Stimulated activated CD4-positive, alpha-beta T cell treated with anti-CD3 and anti-CD28 coated beads, Interleukin-4, amount 100 ng/mL, for 24 hours (primary cell): ENCODE measurements at places on chromosomes 3 and 15.

DNA sequence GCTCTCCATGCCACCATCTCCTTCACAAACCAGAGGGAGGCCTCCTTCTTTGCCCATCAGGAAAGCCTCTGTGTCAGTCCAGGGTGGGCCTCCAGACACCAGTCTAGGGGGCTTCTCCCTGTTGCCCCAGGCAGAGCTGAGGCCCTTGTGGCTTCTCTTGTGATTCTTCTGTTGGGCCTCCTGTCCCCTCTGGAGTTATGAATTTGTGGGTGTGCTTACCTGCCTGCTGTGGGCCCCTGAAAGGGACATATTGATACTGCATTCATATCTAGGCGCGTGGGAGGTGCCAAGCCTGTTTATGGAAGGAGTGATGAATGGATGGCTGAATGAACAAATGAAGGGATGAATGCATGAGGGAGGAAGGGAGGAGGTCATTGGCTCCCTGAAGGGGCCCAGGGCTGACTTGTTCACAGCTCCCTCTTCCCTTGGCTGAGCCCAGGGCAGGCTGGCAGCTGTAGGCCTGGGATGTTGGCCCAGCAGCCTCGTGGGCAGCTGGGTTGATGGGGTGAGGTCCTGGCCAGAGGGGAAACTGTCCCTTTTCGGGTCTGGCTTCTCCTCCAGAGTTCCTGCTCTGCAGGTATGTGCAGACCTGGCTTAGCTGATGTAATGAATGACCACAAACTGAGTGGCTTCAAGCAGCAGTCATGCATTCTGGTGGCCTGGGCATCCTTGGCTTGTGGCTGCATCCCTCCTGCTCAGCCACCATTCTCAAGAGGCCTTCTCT, 195.4 kb downstream of the GOLGA6L6 start:
- no peak for DNase-seq

GRCh38 chr3:78912687-78913086, 855.1 kb downstream of the ROBO1 start:
- no peak for DNase-seq

- DNase-seq = no peak
These were observed 266.5 kb upstream of the CADM2 start for GRCh38 chr3:84692261-84692660.

- no peak for DNase-seq
These were observed 1.4 kb upstream of the GRM2 start for GRCh38 chr3:51705276-51706020.

DNA sequence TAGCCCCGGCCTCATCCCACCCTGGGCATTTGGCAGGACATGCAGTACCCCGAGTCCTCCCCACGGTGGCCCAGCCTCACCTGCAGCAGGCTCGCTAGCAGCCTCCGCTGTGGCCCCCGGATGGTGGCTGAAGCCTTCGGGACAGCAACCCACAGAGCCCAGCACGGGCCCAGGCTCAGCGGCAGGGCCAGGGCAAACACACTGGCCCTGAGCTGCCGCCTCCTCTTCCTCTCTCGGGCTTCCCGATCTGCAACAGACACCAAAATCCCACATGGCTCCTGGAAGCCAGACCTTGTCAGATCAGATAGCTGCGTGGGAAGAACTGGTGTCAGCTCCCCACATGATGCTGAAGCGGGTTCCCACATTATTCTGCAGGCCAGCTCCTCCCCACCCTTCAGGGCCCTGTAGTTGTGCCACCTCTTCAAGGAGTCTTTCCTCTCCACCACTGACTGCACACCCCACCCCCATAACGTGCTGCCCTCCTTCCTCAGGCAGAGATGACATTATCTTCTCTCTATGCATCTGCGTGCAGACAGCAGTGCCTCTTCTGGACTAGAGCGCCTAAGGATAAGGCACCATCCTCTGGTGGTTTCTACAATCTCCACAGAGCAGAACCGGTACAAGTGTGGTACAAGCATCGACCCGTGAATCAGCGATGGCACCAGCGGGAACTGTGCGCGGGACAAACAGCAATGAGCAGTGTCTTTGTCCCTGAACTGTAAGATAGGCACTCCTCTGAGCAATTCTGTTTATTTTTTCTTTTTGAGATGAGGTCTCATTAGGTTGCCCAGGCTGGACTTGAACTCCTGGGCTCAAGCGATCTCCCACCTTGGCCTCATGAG, 9.5 kb downstream of the TMEM44 start:
- DNase-seq = no peak

DNA sequence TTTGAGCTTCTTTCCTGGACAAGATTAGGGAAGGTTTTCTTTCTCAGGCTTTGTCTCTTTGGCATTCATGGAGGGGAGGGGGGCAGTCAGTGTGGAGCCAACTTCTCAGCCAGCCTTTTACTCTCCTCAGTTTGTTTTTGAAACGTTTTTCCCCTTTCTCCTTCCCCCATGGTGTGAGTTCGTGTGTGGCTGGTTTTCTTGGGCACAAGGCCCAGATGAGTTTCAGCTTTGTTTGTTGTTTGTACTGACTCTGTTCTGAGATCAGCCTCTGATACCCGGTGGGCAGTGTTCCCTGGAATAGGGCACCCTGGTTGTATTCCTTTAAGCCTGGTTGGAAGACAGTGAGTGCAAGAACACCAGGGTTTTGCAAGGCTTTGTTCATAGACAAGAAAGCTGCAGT, 168.2 kb upstream of the RARB start:
- DNase-seq = no peak

GRCh38 chr15:26197719-26198118, 334.6 kb upstream of the ATP10A start:
- DNase-seq = no peak

GRCh38 chr3:195150181-195151118, 120.5 kb downstream of the XXYLT1 start:
- peak; percentile 6 for DNase-seq

- no peak for DNase-seq
These were observed 141.7 kb downstream of the WDR76 start for GRCh38 chr15:43968551-43968950.

DNA sequence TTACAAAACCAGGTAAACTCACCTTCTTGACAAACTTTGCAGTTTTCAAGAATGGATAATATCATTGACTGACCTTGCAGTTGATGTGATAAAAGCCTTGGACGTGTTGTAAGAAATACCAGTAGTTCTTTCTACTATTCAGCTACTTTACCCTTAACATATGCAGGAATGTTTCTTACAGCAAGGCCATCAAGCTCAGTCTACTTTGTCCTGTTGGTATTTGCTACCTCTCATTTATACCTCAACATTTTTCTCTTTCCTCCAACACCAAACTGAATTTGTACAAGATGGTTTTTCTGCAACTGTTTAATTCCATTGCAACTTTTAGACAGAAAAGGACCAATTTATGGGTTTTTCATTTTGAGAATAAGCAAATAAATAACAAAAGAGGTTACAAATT, 147.4 kb upstream of the BCHE start:
- DNase-seq = no peak

GRCh38 chr15:86735247-86736040, 655.8 kb downstream of the AGBL1 start:
- DNase-seq = no peak

GRCh38 chr15:77702211-77702957, 69.7 kb upstream of the LINGO1 start:
- no peak for DNase-seq

DNA sequence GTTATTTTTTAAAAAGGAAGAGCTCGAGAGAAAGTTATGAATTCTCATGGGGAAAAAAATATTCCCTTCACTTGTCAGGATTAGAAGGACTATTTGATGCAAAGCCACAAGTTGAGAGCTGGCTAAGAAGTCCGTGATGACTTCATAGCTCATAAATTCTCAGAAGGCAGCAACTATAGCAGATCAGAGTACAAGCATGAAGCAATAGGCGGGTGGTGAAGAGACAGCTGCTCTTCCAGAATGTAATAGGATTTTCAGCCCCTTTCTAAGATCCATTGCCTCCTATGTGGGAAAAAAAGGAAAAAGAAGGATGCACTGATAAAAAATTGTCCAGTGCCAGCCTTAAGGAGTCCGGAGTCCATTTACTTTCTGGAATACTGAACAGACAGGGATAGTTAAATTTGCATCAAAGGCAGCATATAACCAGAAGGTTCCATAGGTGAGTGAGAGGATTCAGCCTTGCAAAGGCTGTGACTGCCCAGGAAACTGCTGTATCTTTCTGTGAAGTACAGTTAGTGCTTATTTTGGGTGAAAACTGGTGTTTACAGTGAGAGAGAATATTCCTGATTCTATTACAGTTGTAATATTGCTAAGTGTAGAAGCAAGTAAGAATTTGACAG, 929.5 kb upstream of the ALCAM start:
- DNase-seq = no peak

- no peak for DNase-seq
These were observed 33.6 kb downstream of the HEG1 start for GRCh38 chr3:125022206-125022605.

- DNase-seq = peak; percentile 19
These were observed 67.1 kb downstream of the ATP8B4 start for GRCh38 chr15:50051811-50052419.

DNA sequence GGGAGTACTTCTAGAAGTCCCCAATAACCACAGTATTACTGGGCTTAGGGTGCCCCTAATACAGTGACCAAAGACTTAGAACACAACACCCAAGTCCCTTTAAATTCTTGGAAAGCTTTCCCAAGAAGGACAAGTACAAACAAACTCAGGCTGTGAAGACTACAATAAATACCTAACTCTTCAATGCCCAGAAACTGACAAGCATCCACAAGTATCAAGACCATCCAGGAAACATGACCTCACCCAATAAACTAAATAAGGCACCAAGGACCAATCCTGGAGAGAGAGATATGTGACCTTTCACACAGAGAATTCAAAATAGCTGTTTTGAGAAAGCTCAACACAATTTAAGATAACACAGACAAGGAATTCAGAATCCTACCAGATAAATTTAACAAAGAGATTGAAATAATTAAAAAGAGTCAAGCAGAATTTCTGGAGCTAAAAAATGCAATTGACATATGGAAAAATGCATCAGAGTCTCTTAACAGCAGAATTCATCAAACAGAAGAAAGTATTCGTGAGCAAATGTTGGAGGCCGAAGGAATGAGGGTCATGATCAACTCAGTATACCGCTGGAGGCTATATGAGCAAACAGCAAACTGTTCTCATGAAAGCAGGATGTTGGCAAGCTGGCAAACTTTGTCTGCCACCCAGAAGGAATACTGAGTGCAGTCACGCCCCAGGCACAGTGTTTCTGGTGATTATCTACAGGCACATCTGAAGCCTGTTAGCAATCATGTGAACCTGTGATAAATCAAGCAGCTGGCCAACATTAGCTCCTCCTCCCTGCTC, 87.0 kb upstream of the NECTIN3 start:
- no peak for DNase-seq

DNA sequence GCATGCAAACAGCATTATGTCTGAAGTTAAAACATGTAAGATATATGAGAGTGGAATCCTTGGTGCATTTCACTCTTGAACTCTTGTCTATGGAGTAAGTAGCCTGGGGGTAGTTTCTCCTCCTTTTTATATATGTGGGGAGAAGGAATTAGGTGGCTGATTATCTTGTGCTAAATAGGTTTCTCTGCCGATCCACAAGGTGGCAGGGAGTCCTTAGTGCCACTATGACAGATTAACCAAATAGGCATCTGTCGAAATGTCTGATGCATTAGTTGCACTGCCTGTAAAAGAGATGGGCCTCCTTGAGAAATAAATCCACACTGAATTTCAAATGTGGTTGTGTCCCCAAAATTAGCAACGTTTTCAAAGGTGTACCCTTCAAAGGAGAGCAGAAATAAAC, 170.1 kb downstream of the CNTN4 start:
- DNase-seq = no peak

GRCh38 chr15:49315391-49315823, 107.6 kb upstream of the FGF7 start:
- no peak for DNase-seq

GRCh38 chr3:139005356-139005993, 593 bp downstream of the PRR23A start:
- DNase-seq = no peak

- no peak for DNase-seq
These were observed 21.8 kb upstream of the BCHE start for GRCh38 chr3:165859061-165859460.

DNA sequence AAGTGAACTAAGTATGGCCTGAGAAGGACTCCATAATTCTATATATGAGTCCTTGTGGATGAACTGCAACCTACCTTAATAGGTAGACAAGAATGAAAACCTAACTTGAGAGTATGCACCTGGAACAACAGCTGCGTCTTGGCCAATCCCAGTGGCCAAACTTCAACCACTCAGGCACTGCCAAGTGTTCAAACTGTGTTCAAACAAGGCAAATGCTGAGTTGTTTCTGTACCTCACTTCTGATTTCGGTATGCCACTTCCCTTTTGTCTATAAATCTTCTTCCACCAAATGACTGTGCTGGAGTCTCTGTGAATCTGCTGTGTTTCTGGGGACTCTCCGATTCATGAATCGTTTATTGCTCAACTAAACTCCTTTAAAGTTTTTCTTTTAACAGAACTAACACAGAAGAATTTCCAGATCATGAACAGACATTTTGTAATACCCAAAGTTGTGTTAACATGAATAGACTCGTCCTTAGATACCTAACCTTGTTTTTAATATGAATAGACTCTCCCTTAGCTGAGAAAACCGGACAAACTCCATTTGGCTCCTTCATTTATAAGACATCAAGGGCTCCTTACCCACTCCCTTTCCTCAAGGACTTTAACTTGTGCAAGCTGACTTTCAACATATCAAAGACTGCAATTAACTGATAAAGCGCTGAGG, 4.1 kb downstream of the ZNF717 start:
- DNase-seq = peak; percentile 9

GRCh38 chr3:140505876-140506275, 172.0 kb upstream of the TRIM42 start:
- no peak for DNase-seq

DNA sequence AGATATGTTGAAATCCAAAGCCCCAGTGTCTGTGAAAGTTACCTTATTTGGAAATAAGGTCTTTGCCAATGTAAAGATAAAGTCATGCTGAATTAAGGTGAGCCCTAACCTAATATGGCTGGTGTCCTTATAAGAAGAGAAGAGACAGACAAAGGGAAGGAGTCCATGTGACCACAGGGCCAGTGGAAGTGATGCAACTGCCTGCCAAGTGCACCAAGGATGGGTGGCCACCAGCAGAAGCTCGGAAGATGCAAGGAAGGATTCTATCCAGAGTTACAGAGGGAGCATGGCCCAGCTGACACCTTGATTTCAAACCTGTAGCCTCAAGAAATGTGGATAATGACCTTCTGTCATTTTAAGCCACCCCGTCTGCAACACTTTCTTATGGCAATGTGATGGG, 35.3 kb upstream of the PGPEP1L start:
- no peak for DNase-seq
